ENCODE measurements at places on chromosomes 5 and 9.

DNA sequence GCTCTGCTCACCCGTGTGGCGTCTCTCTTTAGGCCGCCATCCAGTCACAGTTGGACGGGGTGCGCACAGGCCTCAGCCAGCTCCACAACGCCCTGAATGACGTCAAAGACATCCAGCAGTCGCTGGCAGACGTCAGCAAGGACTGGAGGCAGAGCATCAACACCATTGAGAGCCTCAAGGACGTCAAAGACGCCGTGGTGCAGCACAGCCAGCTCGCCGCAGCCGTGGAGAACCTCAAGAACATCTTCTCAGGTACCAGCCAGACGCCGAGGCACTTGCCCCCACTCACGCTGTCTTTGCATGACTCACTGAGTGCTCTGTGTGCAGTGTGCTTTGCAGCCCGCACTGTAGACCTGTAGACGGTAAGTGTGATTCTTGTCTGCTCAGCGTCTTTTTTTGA is 4.5 kb downstream of the EXOC3 start:
- DNase-seq, result no peak

DNA sequence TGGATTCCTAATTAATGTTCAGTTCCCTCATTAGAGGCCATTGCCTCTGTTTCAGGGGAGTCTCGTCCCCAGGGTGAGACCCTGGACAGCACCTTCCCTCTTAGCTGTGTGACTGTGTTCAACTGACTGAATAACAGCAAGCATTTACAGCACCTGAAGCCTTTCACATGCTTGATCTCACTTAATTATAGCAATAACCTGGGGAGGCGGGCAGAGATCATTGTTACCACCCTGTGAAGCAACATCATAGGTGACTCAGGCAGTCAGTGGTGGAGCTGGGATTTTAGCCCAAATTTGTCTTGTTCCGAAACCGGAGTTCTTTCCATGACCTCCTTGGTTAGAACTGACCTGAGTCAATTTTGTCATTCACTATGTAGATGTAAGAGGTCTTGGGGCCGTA is 105.2 kb upstream of the RAD23B start:
- DNase-seq, result no peak

DNA sequence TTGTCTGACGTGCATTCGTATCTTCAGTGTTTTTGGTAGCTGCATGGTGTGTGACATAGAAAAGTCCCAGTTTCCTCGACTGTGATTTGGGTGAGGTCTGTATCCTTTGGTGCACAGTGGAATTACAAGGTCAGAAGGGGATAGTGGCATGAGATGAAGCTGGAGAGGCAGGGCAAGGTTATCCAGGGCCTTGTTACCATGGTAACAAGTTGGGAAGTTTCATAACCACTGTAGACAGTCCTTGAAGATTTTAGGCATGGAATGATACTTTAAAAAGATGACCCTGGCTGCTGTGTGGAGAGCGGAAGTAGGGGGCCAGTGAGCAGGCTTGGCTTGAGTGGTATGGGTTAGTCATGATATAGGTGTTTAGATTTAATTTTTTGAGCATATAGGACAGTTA is 11.9 kb downstream of the EHMT1 start:
- DNase-seq, result no peak

DNA sequence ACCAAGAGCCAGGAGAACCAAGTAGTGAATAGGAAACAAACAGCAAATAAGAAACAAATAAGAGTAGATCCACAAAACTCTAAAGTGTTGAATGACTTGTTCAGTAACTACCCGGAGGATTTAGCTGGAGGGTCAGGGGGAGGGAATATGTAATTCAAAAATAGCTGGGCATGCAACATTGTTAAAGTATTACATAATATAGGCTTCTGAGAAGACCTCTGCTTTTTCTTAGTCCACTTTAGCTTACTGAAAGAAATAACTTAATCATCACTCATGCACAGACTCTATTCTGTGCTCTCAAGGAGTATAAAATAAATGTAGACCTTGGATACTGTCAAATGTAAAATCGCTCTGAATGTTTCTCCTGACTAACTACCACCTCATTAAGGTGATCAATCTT is 183.2 kb upstream of the POU5F2 start:
- DNase-seq, result no peak

DNA sequence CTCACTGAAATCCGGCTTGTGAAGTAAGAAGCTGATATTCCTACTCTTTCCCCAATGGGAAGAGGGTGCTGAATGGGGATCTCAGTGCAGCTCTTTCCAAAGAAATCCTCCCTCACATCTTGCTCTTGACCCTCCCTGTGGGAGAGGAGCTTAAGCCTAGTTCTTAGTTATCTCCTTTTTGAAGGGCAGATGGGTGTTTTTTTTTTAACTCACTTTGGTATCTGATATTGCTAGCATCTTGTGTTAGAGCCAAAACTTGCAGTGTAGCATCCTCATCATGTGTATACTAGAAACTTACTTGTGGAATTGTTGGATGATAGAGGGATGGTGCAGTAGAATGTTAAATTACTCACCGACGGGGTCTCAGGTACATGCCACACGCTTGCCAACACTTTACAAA is 90.2 kb downstream of the F2RL2 start:
- no peak for DNase-seq

GRCh38 chr5:72994578-72994977 is 38.7 kb downstream of the FCHO2 start:
- DNase-seq, result no peak

DNA sequence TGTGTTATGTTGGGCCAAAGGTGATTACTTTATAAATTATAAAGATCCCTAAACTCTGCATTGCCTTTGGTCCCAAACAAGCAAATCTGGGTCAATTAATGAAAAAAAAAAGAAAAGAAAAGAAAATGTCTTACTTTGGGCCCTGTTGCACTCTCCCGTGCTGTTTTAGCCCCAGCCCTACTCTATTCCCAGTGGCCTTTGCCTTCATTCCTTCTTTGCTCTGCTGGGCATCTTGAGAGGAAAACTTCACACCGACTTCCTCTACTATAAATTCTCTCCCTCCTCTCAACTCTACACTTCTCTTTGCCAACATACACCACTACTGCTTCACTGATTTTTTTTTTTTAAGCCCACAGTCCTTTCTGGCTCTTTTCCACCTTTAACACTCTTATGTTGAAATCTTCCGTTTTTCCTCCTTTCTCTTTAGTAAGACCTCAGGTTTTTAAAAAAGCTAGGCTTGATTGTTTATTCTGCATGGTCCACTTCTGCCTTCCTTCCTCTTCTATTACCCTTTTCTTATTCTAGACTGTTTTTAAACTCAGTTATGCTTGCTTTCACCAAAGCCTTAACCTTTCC is 4.5 kb upstream of the MSMP start:
- DNase-seq, result no peak

DNA sequence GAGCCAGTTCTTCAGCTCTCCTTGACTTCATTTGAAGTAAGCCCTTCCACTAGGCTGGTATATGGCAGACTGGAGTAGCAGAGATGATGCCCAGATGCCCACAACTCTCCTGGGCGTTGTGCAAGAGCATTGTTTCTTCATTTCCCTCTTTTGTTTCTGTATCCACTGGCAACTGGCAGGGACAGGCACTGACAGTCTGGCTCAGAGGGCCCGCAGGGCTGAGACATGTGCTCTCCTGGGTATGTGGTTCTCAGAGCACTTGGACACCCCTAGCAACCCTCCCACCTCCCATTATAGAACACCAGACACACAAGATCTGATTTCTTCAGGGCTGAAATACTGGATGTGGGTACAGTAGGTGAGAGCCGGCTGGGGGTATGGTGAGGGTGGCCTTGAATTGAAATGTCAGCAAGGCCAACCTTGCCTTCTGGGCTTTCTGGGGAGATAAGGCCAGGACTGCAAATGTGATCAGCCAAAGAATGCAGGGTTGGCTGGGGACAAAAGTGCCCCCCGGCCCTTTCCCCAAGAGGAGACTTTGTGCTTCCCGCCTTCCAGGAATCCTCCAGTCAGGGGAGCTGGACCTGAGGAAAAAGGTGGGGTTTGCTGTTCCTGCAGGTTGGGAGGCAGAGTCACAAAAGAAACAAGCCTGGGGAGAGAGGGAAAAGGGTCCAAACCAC is 28.6 kb upstream of the CTNNA1 start:
- no peak for DNase-seq

- no peak for DNase-seq
Observed at GRCh38 chr9:13428766-13429165, 149.3 kb upstream of the MPDZ start.

DNA sequence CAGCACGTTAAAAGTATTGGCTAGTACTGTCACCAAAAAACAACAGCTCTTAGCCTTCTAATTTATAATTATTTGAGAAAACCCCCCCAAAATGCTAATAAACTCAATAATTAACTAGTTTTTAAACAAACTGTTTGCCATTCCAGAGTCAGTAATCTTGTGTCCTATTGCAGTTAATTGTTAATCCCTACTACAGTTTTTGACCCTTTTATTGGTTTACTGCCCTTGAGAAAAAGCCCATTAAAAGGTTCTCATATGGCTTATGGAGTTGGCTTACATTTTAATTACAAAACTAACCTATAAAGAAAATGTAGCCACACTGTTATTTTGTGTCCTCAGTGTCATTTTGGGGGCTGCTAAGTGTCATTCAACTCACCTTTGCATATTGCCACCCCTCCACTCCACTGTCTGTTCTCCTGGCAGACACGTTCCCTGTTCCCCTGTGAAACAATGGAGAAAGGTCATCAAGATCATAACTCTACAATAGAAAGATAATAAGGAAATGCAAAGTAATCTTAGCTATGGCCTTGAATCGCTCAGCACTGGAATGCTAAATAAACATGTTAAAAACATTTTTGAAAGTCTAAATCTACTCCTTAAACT is 51.6 kb upstream of the TXNDC8 start:
- DNase-seq, result no peak

- no peak for DNase-seq
Observed at GRCh38 chr5:154830596-154830995, 19.8 kb downstream of the FAXDC2 start.

GRCh38 chr5:173796721-173797495 is 91.2 kb upstream of the CPEB4 start:
- DNase-seq, result no peak

DNA sequence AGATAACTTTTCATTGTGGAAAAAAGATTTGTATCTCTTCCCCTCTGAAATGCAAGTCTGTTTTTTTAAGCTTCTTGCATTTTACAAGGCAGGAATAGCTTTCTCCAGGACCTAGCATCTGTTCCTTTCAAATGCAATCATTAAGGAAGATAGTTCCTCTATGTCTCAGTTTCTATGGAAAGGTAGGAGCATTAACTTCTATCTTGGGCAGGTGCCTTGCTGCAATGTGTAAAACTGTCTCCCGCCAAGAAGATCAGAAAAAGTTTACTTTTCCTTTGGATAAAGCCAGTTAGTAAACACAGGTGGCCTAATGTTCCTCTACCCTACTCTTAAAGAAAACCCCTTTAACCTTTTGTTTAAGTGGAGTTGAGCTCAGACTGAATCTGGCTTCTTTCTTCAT is 560.6 kb upstream of the CYLC2 start:
- no peak for DNase-seq

GRCh38 chr5:143717400-143717799 is 94.6 kb upstream of the HMHB1 start:
- DNase-seq, result no peak

DNA sequence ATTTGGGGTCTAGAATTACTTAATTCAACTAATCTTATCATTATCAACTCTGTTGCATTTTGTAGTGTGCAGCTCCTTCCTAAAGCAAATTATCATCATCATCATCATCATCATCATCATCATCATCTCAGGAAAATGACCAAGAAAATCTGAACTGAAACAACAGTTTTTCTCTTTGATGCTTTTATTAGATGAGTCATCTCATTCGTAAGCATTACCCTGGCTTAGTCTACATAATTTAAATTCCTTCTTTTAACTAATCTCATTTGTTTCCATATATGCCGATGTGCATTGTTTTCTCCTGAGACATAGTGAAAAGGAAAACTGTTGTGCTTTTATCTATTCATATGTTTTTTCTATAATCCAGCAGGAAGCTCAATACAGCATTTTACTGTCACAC is 173.0 kb upstream of the PDE4D start:
- DNase-seq, result no peak

DNA sequence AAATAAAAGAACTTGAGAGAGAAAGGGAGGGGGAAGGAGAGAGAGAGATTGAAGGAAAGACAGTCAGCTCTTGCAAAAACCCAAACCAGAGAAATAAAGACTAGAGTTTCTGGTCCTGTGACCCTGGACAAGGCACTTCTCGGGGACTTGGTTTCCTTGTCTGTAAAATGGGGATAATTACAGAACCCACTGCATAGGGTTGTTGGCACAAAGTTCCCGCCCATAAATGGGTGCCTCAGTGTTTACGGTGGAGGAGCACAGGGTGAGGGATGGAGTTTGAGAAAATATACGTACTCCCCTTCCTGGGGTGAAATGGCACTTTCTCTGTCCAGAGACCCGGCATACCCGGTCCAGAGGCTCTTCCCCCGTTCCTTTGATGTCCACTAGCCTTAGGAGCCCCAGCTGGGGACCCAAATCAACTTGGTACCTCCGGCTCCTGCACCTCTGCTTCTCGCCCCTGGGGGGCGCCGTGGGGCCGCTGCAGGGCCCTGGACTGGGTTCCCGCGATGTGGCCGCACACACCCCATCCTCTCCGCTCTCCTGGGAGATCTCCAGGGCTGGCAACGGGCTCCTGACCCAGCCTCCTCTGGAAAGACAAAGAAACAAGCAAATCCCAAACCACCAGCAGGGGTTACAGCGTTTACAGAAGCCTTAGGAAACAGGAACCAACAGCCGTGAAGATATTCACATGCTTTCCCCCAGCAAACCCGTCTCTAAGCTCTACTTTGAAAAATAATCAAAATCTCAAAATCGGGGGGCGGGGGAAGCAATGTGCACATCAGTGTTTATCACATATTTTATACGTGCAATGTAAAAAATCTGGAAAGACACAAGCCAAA is 26.3 kb downstream of the PTGES start:
- DNase-seq, result peak; percentile 43

DNA sequence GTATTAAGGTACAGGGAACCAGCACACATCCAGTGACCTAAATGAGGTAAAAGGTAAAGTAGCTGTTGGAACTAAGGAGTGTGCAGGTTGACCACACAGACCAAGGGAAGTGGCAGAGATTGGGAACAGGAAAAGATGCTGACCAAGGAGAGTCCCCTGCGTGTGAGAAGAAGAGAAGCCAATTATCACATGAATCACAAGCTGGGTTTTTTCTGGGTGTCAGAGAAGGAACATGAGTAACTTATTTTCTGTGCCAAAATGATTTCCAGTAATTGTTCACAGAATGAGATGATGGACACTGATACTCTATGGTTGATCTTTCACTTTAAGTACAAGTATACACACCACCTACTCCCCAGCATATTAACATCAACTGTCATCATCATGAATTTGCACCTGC is 130.7 kb upstream of the ACO1 start:
- DNase-seq, result no peak

- DNase-seq, result no peak
Observed at GRCh38 chr9:14780693-14781092, 58.2 kb upstream of the CER1 start.

DNA sequence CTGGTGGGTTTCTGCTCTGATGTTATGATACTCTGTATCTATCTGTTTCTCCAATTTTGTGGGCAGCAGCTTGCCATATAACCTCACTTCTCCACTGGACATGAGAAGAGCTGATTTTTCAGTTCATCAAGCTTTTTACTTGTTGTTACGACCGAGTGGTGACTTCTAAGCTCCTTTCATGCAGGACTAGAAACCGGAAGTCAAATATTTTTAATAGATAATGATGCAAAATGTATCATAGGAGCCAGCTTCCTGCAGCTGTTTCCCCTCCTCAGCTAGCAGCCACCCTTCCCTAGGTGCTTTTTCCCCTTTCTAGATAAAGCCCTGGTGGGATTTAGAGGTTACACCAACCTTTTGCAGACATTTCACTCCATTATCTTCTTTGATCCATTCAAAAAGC is 17.0 kb upstream of the ADAM19 start:
- no peak for DNase-seq

- no peak for DNase-seq
Observed at GRCh38 chr5:140135127-140135526, 9.4 kb downstream of the IGIP start.
